ENCODE measurements at places on chromosomes 11 and 22.

DNA sequence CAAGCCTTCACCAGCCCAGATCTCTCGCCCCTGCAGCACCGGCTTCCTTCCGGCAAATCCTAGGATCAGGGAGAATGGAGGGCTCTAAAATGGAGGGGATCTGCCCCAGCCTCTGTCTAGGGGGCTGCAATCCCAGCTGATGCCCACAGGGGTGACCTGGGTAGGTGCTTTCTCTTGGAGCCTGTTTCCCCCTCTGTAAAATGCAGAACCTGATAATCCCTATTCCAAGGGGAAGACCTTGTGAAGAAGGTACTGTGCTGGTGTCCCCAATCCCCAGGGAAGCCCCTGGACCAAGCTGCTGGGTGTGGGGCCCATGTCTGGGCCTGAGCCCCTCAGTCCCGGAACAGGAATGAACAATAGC lies 2.8 kb downstream of the EMID1 start:
- DNase-seq, result no peak

- no peak for DNase-seq
Observed at GRCh38 chr11:63369971-63370588, 495 bp downstream of the SLC22A9 start.

- DNase-seq, result no peak
Observed at GRCh38 chr11:44760917-44761550, 34.3 kb downstream of the TSPAN18 start.

DNA sequence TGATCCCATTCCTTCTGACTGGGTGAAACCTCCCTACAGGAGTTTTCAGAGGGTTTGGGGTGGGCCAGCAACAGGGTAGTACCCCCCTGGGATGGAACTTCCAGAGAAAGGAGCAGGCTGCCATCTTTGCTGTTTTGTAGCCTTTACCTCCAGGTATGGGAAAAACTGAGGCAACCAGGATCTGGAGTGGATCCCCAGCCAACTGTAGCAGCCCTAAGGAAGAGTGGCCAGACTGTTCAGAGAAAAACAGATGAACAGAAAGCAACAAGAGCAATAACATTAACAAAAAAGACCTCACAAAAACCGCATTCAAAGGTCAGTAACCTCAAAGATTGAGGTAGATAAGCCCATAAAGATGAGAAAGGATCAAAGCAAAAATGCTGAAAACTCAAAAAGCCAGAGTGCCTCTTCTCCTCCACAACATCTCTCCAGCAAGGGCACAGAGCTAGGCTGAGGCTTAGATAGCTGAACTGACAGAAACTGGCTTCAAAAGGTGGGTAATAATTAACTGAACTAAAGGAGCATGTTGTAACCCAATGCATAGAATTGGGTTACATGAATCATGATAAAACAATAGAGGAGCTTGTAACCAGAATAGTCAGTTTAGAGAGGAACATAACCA lies 1288.6 kb upstream of the CNTN5 start:
- no peak for DNase-seq
